ENCODE measurements at places on chromosomes 2 and 18.

DNA sequence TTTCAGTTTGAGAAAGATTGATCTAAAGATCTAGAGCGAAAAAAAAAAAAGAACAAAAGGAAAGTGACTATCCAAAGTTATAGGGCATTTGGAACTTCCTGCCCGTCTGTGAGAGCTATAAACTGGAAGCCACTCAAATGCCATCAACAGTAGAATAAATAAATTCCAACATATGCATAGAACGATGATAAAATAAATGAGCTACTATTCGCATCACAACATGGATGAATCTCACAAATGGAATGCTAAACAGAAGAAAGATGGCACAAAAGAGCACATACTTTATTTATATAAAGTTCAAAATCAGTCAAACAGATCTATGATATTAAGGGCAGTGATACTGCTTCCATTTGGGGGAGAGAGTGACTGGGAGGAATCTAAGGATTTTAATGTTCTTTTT is 128.8 kb downstream of the TTC32 start:
- no peak for DNase-seq

DNA sequence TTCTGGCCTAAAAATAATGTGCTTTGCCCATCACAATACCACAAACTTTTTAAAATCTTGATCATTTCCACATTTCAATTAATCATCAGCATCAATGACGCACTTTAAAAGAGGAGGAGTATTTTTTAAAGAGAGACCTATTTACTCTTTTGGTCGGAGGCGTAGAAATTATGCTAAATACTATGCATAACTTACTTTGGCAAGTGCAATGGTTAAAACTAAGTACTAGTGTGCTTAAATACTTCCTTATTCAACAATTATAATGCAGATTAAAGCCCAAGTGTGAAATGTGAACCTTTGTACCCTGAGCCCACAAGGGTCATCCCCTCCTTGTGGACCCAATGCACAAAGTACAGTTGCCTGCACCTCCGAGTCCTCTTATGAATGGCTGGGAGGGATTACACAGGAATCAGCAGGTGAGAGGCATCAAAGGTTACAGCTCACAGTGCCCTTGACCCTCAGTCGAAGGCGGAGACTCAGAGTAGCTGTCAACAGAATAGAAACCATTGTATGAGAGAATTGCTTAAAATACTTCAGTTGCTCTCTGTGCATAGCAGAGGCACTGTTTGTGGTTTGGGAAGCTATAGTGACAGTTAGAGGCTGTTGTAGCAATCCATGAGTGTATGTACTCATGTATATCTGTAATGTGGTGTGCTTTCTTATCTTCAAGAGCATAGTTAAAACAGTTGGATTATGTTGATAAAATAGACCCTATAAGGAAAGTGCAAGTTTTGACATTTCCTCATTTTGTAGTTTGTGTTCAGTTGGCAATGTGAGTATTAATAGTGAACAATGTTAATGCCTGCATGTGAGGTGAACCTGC is 151.7 kb upstream of the ITGA4 start:
- no peak for DNase-seq

- no peak for DNase-seq
Observed at GRCh38 chr2:180411661-180412060, 404.6 kb upstream of the CWC22 start.

DNA sequence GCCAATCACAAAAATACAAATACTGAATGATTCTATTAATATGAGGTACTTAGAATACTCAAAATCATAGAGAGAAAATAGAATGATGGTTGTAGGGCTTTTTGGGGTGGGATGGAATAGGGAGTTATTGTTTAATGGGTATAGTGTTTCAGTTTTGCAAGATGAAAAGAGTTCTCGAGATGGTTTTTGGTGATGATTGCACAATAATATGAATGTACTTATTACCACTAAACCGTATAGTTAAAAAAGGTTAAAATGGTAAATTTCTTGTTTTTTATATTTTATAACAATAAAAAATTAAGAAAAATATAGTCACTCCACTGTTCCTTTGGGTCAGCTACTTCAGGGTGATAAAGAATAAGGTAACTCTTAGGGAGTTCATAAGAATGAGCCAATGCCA is 560.1 kb downstream of the TDRD15 start:
- DNase-seq, result no peak

GRCh38 chr2:33001823-33002222 is 55.1 kb downstream of the LTBP1 start:
- no peak for DNase-seq

GRCh38 chr2:170525566-170525900 is 189.6 kb upstream of the SP5 start:
- no peak for DNase-seq

DNA sequence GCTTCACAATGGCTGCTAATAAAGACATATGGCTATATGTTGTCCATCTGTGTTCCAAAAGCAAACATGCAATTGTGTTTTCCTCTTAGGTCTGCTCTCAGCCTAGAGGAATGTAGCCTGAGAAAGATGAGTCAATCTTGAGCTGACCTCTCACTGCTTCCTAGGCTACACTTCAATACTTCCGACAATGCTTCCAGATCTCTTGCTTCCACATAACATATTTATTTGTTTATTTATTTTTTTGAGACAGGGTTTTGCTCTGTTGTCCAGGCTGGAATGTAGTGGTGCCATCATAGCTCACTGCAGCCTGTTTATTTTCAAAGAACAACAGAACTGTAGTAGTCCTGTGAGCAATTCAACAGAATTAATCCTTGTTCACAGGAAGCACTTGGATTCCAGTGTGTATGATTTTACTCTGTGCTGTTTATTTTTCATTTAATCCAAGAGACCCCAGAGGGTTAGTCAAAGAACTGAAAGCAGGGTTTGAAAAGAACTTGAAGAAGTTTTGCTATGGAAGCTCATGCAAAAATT is 437.9 kb downstream of the TXNL1 start:
- DNase-seq, result no peak

DNA sequence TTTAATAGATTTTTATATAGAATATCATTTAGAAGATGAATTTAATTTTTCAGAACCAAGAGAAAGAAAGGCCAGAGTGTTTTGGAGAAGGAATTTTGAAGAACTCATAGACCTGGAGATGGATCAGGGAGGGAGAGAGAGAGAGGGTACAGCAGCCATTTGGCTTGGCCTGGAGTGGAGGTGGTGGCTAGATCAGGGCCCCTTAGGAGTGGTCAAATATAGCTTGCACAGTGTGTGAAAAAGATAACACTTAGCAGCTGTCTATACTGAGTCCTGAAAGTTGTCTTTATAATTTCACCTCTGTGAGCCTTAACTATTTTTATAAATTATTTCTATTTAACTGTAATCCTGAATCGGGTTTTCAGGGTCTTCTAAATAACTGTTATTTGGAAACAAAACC is 38.8 kb upstream of the ACYP2 start:
- no peak for DNase-seq

- no peak for DNase-seq
Observed at GRCh38 chr2:140701726-140702125, 1429.1 kb downstream of the LRP1B start.

DNA sequence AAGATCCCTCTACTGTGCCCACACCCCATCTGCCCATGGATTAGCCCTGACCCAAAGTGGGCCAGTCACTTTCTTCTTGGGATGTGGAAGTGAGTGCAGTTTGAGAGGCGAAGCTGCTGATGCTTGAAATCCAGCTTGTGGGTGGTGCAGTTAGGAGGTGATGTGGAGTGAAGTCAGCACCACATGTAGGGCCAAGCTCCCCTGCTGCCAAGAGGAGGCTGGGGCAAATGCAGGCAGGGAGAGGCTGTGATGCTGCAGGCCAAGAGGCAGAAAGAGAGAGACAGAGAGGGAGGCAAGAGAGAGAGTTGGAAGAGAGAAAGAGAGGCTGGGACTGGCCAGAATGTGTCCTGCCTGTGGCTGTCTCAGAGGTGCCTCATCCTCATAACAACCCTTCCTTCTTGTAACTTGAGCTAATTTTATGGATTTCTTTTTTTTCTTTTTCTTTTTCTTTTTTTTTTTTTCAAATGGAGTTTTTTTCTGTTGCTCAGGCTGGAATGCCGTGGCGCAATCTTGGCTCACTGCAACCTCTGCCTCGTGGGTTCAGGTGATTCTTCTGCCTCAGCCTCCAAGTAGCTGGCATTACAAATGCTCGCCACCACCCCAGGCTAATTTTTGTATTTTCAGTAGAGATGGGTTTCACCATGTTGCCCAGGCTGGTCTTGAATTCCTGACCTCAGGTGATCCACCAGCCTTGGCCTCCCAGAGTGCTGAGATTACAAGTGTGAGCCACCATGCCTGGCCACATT is 35.3 kb upstream of the CAB39 start:
- DNase-seq, result no peak

GRCh38 chr2:123366239-123366837 is 658.7 kb upstream of the CNTNAP5 start:
- no peak for DNase-seq

DNA sequence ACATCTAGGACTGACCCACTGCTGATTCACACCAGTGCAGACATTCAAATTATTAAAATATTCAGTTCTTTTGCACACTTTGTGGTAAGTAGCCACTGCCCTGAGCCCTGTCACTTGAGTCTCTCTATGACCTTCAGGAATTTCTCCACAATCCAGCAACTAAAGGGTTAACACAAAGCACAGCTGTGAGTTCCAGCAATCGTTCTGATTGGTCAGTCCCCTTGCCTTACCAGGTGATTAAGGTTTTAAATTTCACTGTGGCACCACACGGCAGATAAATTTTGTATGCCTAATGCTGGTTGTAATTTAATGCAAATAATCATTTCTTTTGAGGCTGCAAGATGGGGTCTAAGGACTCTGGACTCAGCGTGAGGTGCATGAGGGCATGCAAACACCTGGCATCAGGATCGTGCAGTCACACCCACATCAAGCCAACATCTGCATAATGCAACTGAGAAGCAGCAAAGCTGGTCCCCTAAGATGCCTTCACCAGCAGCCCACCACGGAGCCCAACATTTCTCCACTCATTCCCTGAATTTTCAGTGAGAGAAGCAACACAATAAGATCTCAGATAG is 36.6 kb downstream of the SLC14A1 start:
- DNase-seq, result no peak

DNA sequence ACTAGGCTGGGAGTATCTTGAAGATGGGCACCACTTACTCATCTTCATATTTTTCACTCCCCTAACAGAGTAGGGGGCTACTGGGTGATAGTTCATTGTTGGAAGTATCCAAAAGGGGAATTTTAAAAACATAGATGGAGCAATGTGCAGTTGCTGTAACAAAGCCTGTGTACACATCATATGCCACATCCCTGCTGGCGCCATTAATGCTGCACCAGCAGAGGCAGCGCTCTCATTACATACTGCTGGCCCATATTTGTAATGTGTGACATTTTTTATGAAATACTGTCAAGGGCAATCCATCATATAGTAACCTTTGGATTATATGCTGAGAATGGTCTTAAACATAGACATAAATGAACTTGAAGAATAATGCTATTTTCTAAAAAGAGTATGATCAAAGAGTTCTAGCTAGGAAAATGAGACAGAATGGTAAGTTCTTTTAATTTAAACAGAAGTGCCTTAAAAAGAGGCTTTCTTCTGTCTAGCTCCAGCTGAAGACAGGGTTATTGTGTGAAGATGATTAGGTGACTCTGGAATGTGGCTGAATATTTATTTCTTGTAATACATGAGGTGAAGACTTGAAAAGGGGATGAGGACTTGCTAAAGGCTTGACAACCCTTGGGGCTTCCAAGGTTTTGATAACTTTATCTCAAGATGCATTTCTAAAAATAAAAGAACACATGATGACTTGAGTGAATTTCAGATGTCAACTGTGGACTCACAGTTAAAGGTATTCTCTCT is 2.4 kb upstream of the TMEM178A start:
- peak; percentile 44 for DNase-seq

- no peak for DNase-seq
Observed at GRCh38 chr2:179260224-179260623, 4.4 kb downstream of the SESTD1 start.

DNA sequence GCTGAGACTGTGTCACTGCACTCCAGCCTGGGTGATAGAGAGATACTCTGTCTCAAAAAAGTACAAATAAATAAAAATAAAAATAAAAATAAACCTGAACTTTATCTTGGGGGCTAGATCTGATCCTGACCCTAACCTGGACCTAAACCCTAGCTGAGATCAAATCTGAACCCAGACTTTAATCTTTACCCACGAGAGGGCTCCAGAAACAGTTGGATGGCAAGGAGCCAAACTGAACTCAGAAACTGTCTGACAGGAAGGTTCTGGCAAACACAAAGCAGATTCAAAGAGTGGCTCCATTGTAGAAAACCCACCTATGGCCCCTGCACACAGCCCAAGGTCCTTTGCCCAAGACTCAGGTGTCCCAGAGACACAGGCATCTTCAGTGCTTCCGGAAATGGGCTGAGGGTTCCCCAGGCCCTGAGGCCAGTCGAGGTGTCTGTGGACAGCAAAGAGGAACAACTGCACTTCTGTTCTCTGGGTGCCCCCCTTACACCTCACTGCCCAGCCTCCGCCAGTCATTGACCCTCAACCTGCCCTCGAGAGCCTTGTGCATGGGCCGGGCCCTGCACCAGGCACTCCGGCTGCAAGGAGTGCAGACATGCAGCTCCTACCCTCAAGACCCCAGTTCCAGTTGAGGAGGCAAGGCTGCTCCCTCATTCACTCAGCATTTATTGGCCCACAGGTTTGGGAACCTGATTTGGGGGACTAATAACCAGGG is 95.2 kb downstream of the TFCP2L1 start:
- DNase-seq, result no peak

- no peak for DNase-seq
Observed at GRCh38 chr18:67600181-67601180, 84.0 kb upstream of the DSEL start.

GRCh38 chr2:235045973-235046343 is 94.1 kb downstream of the SH3BP4 start:
- DNase-seq, result no peak
